ENCODE measurements at places on chromosomes 5 and 9.

GRCh38 chr5:148880696-148881095 lies 54.3 kb downstream of the ADRB2 start:
- no peak for DNase-seq

DNA sequence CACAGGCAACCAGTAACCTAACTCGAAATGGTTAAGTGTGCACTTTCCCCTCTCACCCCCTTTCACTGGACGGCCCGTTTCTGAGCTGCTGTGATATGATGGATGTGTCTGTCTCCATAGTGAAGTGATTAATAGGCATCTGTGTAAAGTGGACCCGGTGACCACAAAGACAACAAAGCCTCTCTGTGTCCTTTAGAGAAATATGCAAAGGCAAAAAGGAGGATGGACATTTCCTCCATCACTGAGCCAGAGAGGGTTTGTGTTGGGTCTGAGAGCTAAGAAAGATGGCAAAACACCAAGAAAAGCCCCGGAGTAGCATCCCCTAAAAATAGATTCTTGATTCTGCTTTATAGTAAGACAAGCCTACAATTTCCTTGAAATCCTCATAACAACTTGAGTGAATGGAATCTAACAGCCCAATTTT lies 120.6 kb downstream of the SEMA6A start:
- DNase-seq = no peak

DNA sequence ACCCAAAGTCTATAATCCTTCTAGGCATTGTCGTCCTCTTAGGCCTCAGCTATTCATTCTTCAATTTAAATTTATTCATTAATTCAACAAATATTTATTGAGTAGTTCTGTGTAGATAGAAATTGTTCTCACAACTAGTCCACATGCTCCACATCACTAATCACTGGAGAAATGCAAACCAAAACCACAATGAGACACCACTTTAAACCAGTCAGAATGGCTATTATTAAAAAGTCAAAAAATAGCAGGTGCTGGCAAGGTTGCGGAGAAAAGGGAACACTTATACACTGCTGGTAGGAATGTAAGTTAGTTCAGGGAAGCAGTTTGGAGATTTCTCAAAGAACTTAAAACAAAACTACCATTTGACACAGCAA lies 51.1 kb upstream of the TNFSF15 start:
- DNase-seq = no peak

DNA sequence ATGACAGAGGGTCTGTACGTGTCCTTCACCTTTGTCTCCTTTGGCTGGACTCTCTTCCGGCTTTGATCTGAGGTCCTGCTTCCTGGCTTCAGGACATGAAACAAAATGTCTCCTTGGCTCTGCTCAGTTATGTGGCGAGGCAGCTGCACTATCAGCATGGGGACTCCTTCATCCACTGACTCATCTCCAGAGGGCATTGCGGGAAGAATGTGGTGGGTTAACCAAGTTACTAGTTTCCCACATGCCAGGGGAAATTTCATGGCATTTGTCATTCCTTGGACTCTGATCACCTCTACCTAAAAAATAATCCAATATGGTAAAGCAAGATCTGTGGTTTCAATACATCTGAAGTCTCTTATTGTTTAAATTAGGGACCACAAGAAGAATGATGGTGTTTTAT lies 259.7 kb downstream of the MED10 start:
- no peak for DNase-seq

- DNase-seq = no peak
Observed at GRCh38 chr9:89677702-89678395, 73.0 kb downstream of the GADD45G start.

DNA sequence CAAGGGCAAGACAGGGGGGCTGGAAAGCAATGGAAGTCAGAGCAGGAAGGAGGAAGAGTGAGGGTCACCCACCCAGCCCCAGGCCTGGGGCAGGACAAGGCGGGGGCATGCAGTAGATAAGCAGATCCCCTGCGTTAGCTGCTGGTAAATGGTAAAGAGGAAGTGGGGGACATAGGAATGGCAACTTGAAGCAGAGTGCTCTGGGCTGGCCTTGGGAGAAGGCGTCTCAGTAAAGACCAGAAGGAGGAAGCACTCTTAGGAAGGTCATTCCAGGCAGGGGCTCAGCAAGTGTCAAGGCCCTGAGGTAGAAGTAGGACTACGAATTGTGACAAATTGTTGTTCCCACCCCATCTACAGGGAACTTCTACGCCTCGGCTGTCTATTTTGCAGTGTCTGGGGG lies 15.1 kb downstream of the TCOF1 start:
- no peak for DNase-seq

GRCh38 chr5:142819292-142819691 lies 49.1 kb downstream of the ARHGAP26 start:
- DNase-seq = no peak

DNA sequence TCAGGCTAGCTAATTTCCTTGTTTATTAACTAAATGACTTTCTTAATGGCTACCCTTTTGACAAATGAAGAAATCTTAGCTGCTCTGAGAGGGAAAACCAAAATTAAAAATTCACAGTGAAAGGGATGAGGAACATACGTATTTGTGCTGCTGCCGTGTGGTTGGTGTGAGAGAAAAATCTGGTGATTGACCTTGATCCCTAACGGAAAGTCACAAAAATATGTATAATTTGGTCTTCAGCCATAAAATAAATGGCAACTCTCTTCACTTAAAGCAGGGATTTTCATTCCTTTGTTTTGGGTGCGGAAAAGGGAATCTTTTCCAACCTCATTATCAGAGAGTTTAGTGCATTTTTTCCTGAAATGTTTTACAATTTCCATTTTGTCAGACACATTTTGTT lies 40.4 kb downstream of the PAM start:
- no peak for DNase-seq

GRCh38 chr9:96116275-96117064 lies 185.5 kb downstream of the HSD17B3 start:
- no peak for DNase-seq

DNA sequence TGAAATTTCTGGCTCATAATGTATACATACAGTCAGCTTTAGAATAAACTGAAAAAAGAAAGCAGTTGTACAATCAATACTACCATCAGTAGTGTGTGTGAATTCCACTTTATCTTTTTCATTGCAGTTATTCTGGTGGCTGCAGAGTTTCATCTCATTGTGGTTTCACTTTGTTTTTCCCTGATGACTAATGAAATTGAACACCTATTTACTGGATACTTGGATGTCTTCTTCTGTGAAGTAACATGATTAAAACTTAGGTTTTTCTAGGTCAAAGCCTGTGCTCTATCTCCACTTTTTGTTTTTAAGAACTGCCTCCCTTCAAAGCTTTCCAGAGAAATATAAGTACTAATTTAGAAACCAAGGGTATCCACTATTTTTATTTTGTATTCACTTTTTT lies 174.3 kb downstream of the TRPM3 start:
- DNase-seq = no peak

GRCh38 chr9:132288361-132288760 lies 66.4 kb downstream of the SETX start:
- no peak for DNase-seq

DNA sequence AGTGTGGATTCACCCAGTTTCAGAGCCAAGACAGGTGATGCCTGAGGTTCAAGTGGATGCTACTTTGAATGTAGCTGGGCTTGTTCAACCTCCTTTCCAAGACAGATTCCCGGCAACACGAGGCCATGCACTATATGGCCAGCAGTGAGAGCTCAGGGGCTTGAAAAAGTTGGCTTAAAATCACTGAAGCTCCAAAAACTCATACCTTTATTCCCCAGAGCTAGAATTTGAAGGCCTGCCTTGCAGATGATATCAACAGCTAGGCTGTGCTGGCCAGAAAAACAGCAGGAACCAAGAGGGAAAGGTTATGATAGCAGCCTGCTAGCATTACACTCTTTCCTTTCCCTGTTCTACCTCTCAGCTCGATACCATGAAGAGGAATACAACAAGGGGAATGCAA lies 120.2 kb upstream of the DAB2 start:
- DNase-seq = no peak

DNA sequence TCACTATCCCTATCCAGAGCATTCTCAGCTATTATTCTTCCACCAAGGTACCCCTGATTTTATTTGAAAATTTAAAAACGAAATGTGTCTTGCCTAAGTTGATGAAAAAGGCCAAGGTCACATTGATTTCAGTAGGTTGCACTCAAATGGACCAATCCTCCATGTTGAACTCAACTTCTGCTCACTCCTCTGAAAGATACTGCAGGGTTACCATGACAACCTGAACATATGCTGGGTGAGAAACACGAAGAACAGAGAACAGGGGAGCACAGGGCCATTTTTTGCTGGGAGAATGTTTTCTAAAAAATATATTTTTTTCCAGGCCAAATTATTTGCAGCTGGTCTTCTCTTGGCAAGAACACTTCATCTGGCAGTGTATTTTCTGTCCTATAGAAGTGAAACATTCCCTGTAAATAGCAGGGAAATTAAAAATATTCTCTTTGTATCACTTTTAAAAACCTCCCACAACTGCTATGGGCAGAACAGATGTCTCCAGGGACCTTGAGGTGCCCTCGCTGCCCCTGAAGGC lies 215.9 kb downstream of the NXNL2 start:
- DNase-seq = no peak

DNA sequence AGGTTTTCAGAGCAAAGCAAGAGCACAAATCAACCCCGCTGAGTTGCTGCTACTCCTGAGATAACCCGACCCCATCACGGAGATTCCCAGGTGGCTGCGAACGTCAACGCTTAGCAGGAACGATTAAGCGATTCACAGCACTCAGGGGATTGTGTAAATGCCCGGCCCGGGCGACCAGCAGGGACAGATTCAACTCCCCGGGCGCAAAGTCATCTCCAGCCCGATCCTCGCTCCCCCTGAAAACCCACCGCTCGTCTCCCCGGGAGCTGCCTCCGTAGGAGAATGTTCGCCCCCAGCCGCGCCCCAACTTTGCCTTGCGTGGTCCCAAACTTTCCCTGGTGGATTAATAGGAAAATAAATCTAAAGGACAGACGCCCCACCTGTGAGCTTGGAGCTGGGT lies 685 bp downstream of the SLC24A2 start:
- DNase-seq = no peak

- DNase-seq = no peak
Observed at GRCh38 chr5:38783011-38783561, 62.7 kb upstream of the OSMR start.

DNA sequence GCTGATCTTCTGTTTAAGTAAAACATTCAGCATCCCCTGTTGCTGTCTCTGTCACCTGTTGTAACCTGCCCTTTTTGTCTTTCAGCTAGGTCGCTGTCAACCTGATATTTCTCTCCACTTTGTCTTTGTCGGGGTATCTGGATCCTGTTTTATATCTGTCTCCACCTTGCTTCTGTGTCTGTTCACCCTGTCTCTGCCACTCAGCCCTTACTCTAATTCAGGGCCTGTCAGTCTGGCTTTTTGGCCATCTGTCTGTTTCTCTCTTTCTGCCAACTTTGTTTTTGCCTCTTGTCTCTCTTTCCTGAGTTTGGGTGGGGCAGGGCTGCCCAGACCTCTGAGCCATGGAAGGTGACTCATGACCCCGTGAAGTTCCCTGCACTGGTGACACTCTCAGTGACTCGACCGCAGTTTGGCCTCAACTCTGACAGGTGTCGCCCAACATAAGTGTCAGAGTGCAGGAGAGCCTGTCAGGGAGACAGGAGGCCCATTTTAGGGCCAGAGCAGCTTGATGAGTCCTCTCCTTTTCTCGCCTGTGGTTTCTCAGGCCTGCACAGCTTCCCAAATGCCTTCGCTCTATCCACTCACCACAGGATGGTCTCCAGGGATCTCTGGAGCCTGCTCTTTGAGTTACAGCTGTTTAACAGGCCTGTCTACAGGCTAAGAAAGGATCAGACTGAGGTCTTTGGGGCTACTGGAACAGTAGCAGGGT lies 868 bp downstream of the ZBTB43 start:
- DNase-seq = peak; percentile 87

- no peak for DNase-seq
Observed at GRCh38 chr9:84079994-84080393, 99.4 kb downstream of the RMI1 start.

DNA sequence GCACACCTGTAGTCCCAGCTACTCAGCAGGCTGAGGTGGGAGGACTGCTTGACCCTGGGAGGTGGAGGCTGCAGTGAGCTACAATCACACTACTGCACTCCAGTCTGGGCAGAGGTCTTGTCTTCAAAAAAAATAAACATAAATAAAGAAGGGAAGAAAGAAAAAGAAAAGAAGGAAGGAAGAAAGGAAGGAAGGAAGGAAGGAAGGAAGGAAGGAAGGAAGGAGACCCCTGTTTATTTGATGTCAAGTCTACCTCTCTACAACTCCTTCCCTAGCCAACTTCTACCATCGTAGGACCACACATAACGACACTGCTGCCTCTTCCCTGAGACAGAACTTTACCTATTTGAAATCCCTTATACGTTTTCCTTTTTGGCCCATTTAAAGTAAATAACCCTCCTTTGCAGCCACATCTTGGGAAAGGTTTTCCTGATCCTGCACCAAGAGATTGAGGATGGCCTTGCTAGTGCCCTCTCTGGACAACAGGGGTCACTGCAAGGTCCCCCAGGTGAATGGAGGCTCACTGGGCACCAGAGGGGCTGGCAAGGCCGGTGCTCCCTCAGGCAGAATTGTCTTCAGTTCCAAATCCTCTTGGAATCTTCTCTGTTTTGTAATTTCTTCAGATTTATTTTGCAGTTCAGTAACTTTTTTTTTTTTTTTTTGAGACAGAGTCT lies 10.5 kb downstream of the RPS14 start:
- no peak for DNase-seq

DNA sequence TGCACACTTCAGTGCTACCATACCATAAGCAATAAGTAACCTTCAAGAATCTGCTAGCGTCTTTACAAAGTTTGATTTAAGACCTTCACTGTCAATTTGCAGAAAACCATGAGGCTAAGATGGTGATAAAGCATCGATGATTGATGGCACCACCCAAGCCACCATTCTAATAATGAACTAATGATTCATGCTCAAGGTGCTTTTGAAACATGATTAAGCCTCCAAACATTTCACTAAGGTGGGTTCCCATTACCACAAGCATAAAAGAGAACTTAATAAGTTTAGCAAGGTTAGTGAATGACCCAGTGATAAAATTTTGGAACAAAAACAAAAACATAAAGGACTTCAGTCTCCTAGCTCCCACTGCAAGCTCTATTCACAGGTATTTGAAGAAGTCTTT lies 214.7 kb downstream of the FBXL17 start:
- no peak for DNase-seq

DNA sequence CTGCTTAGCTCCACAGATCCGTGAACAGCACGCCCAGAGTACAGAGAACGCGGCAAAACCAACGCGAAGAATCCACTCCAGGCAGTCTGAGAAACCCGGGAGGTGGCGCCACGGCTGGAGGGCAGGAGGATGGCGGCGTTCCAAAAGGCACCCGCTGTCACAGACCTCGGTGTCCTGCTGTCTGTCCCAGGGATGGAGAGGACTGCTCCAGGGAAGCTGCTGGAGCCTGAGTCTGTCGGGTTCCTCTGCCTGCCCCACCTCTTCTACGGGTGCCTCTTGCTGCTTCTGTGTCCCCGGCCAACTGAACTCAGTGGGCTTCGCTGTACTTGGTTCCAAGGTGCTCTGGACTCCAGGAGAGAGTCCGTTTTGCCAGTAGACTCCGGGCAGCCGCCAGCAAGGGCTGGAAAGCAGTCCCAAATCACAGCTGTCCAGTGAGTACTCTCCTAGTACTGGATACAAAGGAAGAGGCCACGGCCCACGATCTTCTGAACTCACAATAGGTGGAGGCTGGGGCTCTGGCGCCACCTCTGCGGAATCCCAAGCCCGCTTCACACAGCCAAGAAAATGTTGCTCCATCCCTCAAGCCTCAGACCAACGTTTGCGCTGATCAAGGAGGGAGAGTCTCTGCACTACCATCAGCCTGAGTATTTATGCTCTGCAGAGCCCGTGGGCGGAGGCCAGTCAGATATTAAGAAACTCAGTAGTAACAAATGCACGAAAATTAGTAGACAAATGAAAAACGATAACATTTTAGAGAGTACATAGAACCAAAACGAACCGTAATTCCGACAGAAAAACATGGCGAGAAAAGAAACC lies 440 bp downstream of the ANXA2R start:
- peak; percentile 82 for DNase-seq
